ENCODE measurements at places on chromosomes 2 and 18.

DNA sequence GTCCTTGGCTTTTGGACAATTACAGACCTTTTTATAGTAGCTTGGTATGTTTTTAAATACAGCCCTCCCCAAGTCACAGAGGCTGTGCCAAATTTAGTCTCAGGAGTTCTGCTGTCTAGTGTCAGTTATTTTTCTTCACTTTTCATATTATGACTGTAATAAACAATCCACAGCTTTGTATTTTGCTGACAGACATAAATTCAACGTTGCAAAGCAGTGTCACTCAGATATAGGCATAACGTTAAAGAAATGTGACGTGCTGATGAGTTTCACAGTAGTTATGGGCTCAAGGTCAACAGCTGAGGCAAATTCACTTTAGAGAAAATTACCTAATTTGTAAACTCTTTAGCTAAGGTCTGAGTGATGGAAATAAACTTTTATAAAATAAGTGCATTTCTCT is 151.6 kb downstream of the SATB2 start:
- no peak for DNase-seq

- DNase-seq, result no peak
Observed at GRCh38 chr2:239457586-239458445, 57.0 kb upstream of the HDAC4 start.

DNA sequence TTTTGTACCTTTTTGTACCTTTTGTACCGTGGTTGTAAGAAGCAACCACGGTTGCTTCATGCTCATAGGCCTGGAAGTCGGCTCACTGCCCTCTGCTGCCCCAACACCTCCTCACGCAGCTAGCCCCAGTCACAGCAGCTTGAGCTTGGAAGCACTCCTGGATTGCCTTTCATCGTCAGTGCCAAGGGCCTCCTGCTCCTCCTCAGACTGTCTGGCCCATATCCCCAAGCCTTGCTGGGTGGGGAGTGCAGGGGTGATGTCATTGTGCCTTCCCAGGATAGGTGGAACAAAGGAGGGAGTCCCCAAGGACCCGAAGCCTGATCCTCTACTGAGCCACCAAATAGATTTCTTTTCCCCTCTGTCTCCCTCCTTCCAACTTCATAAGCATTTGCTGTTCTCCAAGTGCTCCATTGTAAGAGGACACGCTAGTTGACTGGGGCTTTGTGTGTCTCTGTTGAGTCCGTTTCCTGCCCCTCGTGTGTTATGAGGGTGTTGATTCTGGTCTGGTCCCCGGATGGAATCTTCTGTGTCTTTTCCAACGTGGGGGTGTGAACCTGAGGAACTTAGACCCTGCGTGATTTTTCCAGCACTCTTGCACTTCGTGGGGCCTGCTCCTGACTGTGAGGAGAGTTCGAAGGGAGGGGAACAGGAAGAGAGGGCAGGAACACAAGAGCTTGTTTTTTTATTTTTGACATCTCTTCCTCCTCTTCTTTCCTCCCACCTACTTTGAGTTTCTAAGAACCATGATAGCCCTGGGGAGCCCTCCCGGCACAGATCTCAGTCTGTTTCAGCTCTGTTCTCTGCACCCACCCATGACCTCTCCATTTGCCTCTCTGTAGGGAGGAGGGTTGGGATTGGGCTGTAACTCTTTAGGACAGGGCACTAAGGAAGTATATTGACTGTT is 127.2 kb upstream of the EML6 start:
- no peak for DNase-seq

DNA sequence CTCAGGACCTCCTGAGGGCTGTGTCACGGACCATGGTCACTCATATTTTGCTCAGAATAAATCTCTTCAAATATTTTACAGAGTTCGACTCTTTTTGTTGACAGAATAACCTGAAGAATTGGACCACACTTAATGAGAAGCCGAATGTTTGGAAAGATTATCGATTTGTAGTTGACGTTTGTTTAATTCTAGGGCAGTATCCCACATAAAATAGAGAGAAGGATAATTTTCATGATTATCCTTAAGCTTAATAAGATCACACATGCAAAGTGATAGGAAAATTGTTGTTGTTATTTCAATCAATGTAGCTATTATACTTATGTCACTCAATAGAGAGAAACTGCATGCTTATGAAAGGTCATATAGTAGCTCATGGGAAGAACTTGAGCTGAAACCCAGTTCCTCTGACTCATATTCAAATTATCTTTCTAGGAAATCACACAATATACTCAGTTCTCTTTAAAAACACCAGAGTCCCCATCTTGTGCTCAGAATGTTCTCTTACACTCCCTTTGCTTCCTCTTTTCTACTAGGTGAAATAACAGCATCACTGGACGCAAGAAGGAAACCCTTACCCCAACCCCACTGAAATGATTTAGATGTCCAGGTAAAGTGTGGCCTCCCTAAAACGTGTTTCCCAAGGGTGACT is 982.1 kb downstream of the TSN start:
- no peak for DNase-seq

GRCh38 chr2:226658555-226658954 is 141.1 kb downstream of the IRS1 start:
- DNase-seq, result no peak

- no peak for DNase-seq
Observed at GRCh38 chr2:28377984-28378678, 14.5 kb upstream of the FOSL2 start.

DNA sequence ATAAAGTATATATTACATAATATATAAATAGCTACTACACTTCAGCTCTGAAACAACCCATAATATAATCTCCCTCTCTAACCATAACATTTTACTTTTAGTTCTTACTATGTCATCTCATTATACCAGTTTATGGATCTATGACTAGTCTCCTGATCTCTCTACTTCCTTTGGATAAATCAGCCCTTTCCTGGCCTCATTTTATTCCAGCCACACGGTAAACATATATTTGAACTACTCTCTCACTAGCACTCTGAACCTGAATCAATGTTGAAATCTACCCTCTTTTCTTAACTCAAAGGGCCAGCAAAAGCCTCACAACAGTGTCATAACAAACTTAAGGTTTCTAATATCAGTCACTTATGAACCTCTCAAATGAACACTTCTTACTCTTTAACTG is 62.6 kb downstream of the BAZ2B start:
- no peak for DNase-seq

DNA sequence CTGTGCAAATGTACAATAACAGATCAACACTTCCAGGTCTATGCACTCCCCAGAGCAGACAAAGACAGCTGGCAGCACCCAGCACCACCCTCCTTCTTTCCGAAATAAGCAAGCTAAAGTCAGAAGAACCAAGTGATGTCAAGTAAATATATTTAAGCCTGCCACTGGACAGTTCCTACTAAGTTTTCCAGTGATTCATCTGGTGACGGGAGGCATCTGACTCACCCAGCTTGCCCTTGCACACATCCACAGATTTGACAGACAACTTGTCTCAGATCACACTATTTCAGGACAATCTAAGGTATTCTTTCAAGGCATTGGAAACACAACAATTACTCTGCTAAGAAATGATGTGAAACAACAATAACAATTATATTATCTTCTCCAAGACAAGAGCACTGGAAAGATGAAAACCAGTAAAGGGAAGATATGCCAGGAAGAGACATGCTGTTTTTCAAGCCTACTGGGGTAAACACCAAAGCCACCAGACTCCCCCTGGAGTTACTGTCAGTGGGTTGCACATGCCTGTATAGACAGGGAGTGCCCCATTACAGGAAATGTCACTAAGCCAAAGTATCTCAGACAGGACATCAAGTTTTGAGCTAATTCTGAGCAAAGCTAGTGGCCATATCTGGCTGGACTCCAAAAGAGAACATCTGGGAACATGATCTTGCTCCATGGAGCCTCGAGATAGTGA is 287.9 kb upstream of the KLHL29 start:
- DNase-seq, result no peak

All from amniotic stem cell (primary cell).